ENCODE measurements at places on chromosomes 4 and X. TPM values are rescaled to one million over a fixed set of nuclear protein-coding genes. Genes with fewer than 3 reads are reported as not detected.

DNA sequence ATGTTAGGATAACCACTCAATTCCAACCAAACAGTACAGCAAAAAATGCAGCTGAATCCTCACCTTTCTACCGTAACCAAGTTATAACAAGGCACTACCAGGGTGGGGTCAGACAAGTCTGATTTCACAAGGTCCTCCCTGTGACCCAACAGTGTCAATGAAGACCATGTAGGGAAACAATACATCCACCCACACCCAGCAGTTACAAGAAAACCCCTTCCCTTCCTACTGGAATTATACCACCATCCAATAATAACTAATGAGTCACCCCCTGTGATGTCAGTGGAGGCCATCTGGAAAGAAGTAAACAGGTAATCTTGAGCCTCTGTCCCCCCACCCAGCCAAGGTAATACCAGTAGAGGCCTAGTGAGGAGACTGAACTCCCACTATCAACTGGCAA is 117.6 kb downstream of the FGF16 start:
- DNase-seq, result no peak
- no peaks in the 10 kb centered on the region for H3K27me3 ChIP-seq
- no peaks in the 10 kb centered on the region for H3K4me1 ChIP-seq
- no peak overlapping the region for H3K27ac ChIP-seq
- no peaks in the 10 kb centered on the region for H3K36me3 ChIP-seq

C4orf33 gene
- 26.8 TPM for total RNA-seq

SPON2 gene
- 31.6 TPM for total RNA-seq

DNA sequence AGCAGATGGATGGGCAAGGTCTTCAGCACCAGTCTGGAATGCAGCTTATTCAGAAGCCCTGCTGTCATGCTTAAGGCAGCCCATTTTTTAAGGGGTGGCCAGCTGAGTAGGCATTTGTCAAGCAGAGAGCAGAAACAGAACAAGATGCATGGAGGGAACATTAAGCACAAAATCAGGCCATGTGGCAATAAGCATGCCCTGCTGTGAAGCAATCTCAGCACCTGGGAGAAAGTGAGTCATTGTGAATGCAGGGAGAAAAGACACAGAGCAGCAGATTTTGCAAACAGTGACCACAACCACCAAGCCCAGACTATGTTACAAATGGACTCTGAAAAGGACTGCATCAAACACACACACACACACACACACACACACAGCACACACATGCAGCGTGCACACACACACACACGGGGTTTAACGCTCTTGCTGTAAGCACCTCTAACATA is 94.1 kb upstream of the GALNT7 start:
- peaks cover 6% of the 10 kb centered on the region for H3K4me1 ChIP-seq
- DNase-seq, result no peak
- H3K27me3 ChIP-seq, result no peaks in the 10 kb centered on the region
- H3K27ac ChIP-seq, result no peak overlapping the region
- no peak overlapping the region for H3K4me3 ChIP-seq
- no peaks in the 10 kb centered on the region for H3K36me3 ChIP-seq

FAM241A gene
- 2.8 TPM for total RNA-seq

DNA sequence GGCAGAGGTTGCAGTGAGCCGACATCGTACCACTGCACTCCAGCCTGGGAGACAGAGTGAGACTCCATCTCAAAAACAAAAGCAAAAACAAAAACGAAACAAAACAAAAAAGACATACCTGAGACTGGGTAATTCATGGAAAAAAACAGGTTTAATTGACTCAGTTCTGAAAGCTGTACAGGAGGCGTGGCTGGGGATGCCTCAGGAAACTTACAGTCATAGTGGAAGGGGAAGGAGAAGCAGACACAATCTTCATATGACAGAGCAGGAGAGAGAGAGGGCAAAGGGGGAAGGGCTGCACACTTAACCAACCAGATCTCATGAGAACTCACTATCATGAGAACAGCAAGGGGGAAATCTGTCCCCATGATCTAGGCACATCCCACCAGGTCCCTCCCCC is 229.5 kb downstream of the STK32B start:
- no peaks in the 10 kb centered on the region for H3K27me3 ChIP-seq
- no peak for DNase-seq
- no peaks in the 10 kb centered on the region for H3K36me3 ChIP-seq
- no peak overlapping the region for H3K4me3 ChIP-seq
- H3K27ac ChIP-seq, result no peak overlapping the region

GRCh38 chrX:43813898-43814297 is 68.4 kb downstream of the MAOB start:
- H3K4me3 ChIP-seq, result no peak overlapping the region
- H3K27me3 ChIP-seq, result peaks cover 4% of the 10 kb centered on the region
- no peak overlapping the region for H3K27ac ChIP-seq
- DNase-seq, result no peak
- no peaks in the 10 kb centered on the region for H3K4me1 ChIP-seq
- H3K36me3 ChIP-seq, result no peaks in the 10 kb centered on the region

Data from lung (tissue), 17 donors.